DMS53 (cell line): ENCODE measurements at places on chromosomes 6 and 20.

GRCh38 chr20:8744228-8744844, 324.6 kb upstream of the PLCB4 start:
- no peak for DNase-seq

GRCh38 chr6:8079126-8079525, 14.9 kb upstream of the BLOC1S5 start:
- DNase-seq: no peak

DNA sequence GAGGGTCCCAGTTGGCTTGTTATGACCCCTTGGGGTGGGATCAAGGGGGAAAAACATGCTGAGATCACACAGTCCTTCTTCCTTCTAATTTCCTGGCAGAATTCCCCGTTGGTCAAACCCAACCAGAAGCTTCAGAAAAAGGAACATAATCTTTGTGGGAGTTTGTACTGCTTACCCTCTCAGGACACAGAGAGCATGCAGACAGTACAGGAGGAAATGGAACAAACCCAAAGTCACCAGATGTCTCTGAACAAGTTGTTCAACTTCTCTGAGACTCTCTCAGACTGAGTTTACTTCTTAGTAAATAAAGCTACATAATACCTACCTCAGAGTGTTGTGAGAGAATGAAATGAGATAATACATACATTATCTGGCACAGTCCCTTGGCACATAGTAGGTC, 181.1 kb upstream of the TSHZ2 start:
- DNase-seq: no peak

GRCh38 chr6:108133594-108134179, 32.1 kb upstream of the NR2E1 start:
- DNase-seq: peak; percentile 89

DNA sequence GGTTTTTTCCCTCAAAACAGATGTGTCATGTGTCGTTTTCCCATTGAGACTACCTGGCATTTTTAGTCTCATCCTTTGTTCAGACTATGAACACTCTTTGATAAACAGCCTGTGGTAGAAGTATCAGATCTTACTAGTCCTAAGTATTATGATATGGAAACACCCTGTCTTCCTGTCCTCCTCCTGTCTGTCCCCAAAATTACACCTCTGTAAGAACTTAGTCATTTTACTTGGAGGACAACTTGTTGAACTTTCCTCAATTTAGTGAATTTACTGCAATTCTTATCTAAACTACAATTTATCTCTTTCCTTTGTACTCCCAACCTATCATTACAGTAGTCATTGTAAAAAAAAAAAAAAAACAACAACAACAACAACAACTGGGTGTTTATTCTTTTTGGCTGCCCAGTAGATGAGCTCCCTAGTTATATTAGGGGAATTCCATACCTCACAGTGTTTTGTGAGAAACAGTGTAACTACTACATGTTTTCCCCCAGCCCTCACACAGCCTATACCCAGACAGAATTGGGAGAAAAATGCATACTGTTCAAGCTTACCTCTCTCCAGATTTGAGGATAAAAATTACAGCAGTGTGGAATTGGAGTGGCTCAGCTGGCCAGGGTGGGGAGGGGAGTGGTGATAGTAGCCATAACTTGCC, 18.5 kb upstream of the ERVFRD-1 start:
- DNase-seq: no peak

- DNase-seq: peak; percentile 79
Measured at GRCh38 chr20:33654680-33655161, 7.4 kb upstream of the C20orf144 start.

GRCh38 chr6:111880181-111880888, 7.1 kb upstream of the FYN start:
- no peak for DNase-seq

GRCh38 chr6:147944122-147944521, 398.5 kb upstream of the SASH1 start:
- DNase-seq: no peak

- DNase-seq: peak; percentile 49
Measured at GRCh38 chr6:54737247-54737646, 109.3 kb upstream of the FAM83B start.
